ENCODE measurements at places on chromosomes 11 and 22.

GRCh38 chr11:19734171-19734570, 21.5 kb downstream of the NAV2 start:
- no peak for DNase-seq

DNA sequence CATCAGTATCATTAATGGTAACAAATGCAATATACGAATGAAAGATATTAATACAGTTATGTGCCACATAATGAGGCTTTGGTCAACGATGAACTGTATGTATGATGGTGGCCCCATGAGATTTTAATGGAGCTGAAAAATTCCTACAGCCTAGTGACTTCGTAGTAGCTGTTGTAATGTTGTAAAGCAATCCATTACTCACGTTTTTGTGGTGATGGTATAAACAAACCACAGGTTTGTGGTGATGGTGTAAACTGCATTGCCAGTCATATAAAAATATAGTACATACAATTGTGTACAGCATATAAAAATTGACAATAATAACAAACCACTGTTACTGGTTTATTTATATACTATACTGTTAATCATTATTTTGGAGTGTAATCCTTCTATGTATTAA, 27.4 kb upstream of the GRIA4 start:
- DNase-seq: no peak

DNA sequence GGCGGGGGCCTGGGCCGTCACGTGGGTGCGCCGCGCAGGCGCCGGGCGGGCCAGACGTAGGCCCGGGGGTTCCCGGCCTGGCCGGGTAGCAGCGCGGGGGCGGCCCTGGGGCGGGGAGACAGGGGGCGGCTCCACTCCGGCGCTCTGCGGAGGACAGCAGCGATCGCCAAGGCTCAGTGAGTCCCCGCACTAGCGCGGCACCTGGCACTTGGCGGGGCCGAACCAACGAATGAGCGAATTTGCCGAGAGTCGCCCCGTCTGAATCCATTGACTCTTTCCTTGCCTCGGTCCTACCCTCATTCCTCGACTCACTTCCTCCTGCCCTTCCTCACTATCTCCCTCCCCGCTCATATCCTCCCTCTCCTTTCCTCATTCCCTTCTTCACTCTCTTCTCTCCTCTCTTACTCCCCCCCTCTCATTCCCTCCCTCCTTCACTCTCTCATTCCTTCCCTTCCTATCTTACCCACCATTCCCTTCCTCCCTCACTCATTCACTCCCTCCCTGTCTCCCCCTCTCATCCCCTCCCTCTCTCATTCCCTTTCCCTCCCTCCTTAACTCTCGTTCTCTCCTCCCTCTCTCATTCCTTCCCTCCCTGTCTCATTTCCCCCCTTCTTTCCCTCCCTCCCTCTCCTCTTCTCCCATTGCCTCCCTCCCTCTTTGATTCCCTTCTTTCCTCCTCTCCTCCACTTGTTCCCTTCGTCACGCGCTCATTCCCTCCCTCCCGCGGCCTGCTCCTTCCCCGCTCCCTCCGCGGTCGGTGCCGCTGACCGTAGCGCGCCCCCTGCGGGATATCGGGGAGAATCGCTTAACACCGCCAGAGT, 476 bp upstream of the KLHL22 start:
- peak; percentile 57 for DNase-seq

- no peak for DNase-seq
Measured at GRCh38 chr11:120898568-120898967, 125.3 kb upstream of the TBCEL start.

GRCh38 chr11:133895551-133895950, 50.2 kb upstream of the SPATA19 start:
- DNase-seq: peak; percentile 0

DNA sequence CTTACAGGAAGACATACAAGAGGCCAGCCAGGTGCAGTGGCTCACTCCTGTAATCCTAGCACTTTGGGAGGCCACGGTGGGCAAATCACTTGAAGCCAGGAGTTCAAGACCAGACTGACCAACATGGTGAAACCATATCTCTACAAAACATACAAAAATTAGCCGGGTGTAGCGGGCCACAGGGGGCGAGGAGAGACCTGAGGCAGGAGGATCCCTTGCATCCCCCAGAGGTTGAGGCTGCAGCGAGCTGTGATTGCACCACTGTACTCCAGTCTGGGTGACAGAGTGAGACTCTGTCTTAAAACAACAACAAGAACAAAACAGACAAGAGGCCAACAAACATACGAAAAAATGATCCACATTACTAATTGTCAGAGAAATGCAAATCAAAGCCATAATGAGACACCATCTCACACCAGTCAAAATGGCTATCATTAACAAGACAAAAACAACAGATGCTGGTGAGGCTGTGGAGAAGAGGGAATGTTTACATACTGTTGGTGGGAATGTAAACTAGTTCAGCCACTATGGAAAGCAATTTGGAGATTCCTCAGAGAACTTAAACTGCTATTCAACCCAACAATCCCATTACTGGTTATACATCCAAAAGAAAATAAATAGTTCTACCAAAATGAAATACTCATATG, 498.8 kb upstream of the ARHGAP42 start:
- DNase-seq: no peak

DNA sequence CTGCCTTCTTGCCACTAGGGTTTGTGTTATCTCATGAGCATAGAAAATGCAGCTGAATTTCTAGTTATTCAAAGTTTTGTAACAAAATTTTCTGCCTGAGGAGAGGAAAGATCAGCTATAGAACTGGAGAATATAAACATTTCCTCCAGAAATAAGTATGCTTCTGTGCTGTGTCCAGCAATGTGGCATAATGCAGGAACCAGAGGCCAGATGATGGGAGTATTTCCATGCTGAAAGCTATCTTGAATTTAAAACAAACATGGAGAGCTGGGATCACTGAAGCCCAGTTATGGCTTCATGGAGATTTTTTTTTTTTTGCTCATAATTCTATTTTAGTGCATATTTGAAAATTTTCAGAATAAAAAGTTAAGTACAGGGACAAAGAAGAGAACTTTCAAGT, 608.2 kb downstream of the SOX6 start:
- no peak for DNase-seq

GRCh38 chr11:2847561-2847960, 38.0 kb downstream of the CDKN1C start:
- no peak for DNase-seq

GRCh38 chr11:16936643-16937042, 77.6 kb downstream of the PLEKHA7 start:
- no peak for DNase-seq

- DNase-seq: no peak
Measured at GRCh38 chr11:128734832-128735224, 41.0 kb downstream of the FLI1 start.

DNA sequence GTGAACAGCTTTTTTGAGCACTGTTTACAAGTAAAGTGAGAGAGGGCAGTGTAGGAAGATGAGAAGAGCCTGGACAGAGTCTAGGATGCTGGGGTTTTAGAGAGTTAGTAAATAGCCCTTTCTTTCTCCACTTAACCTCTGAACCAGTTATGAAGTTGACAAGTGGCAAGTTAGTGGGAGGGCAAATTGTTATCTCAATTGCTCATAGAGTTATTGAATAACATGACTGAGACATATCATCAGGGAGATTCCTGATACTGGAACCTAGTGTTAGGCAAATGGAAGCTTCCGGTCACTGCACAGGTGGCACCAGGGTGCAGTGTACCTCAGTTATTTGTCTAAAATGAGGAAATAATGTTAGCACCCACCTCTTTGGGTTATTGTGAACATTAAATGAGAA, 57.8 kb upstream of the PTPN5 start:
- no peak for DNase-seq

- DNase-seq: no peak
Measured at GRCh38 chr22:27489178-27489675, 312.3 kb downstream of the MN1 start.

- no peak for DNase-seq
Measured at GRCh38 chr22:42074846-42075676, 1.0 kb downstream of the PHETA2 start.

DNA sequence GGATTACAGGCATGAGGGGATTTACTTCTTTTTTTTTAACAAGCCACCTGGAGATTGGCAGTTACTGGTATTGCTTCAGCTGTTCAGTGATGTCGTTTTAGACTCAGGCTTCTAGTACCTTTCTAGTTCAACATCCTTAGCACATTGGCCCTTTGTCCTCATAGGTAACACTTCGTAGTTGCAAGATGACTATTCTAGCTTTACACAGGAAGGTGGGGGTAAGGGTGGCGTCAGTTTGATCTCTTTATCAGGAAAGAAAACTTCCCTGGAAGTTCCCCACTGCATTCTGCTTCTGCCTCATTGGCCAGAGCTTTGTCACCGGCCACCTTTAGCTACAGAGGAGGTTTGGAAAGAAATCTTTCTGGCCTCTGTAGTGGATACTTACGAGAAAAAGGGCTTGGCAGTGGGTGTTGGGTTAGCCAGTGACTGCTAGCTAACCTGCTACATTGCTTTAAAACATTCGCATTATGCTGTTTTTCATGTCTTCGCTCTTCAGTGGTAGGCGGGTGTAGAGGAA, 40.7 kb downstream of the SFI1 start:
- DNase-seq: no peak

GRCh38 chr11:2554338-2555207, 109.8 kb downstream of the KCNQ1 start:
- DNase-seq: no peak

DNA sequence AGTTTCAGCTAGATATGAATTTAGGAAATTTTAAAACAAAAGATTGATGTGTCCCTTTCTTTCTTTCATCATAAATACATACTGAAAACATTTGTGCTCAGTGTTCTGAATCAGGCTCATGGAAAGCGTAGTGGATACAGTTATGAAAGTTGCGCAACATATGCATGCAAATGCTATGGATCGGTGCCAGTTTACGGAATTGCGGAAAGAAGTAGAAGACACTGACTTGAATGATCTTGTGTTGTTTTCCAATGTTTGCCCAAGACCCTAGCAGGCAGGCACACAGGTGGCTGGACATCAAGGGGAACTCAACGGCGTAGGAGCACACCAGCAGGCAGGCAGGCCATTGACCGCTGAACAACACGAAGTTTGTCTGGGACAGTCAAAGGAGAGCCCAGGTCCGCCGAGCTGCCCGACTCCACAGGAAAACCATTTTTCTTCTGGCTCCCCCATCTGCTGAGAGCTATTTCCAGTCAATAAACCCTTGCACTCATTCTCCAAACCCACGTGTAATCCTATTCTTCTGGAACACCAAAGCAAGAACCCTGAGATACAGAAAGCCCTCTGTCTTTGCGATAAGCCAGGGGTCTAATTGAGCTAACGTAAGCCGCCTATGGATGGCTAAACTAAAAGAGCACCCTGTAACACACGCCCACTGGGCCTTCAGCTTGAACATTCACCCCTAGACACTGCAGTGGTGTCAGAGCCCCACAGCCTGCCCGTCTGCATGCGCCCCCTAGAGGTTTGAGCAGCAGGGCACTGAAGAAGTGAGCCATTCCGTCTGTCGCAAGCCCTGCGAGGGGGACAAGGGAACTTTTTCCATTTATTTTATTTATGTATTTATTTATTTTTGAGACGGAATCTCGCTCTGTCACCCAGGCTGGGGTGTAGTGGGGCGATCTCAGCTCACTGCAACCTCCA, 7.4 kb upstream of the BIRC3 start:
- DNase-seq: no peak

GRCh38 chr11:117734601-117735024, 62.4 kb downstream of the DSCAML1 start:
- no peak for DNase-seq

DNA sequence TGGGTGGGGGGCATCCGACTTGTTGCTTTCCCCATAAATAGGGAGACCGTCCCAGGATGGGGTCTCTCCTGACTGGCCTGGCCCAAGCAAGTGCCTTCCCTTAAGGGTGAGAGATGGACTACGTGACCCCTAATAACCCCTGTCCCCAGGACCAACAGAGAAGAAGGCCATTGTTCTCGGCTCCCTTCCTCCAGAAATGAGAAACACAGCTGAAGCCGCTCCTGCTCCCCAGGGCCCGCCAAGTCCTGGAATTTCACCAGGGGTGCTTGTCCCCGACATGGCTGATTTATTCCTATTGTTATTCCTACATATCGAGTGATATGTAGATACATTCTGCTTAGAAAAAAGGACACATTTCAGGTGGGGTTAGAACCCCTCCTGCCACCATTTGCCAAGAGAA, 100.8 kb downstream of the TP53I11 start:
- no peak for DNase-seq

DNA sequence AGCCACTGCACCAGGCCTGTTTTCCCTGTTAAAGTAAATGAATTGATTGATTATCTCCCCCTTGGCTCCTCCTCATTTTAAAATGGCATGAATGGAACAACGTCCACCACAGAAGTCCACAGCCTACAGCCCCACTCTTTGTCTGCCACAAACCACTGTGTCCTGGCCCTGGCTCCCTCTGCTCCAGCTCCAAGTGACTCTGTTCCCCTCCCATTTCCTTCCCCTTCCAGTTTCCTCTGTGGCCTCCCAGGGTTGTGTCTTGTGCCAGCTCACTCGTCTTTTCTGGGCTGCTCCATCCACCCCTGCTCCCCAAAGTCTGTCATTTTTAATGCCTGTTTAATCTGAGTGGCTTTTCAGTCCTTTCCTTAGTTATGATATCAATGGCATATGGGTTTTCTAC, 52.4 kb upstream of the CD5 start:
- DNase-seq: no peak

DNA sequence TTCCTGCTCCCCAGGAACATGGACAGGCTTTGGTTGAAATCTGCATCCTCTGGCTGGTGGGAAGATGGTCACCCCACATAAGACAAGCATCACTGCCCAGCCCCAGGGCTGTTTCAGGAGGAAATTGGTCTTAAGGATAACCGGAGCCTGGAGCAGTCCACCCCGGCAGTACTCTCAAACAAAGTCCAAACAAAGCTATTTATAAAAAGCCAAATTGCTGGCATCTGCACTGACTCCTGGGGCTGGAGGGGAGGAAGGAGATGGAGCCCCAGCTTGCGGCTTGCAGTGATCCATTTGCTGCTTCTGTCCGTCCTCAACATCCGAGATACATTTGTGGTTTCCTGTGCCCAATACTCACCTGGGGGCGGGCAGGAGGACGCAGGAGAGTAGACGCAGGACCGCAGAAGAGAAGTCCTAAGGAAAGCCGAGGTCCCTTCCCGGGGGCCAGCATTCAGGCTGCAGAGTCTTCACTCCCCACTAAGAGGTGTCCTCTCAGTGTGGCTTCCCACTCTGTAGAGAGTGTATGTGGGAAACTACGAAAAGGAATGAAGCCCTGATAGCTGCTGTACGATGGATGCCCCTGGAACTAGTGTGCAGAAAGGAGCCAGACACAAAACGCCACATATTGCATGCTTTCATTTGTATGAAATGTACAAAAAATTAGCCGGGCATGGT, 107.3 kb upstream of the FGF3 start:
- DNase-seq: no peak

Data from omental fat pad (tissue), 4 donors.